ENCODE measurements at places on chromosomes 2 and 18.

GRCh38 chr2:172062402-172063004 is 22.8 kb upstream of the DLX1 start:
- no peak for DNase-seq

DNA sequence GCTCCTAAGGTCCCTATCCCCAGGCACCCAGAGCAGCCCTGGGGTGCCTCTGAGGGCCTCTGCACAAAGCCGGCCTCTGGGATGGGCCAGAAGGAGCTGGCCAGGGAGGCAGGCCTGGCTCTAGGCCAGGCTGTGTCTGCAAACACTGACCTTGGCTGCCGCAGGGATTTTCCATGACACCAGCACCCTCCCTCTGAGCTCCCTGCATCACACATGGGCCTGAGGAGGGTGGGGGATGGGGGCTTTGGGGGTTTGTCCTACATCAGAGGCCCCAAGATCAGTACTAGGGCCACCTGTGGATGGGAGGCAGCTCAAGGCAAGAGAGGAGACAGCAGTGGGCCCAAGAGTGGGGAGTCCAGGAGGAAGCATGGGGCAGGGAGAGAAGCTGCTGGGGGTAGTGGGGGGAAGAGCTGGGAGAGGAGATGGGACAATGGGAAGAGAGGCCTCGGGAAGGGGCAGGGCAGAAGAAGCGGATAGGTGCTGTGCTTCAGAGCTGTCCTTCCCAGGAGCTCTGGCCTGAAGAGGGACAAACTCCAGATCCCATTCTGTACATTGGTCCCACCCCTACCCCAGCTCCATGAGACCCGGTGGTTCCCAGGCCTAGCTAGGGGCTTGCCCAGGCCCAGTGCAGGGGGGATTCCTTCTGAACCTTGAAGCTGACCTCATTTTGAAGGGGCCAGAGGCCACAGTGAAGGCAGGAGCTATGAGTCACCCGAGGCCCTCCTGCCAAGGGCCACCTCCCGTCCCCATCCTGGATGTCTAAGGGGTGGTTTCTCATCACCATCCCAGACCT is 28.0 kb downstream of the KCNK3 start:
- DNase-seq = no peak

GRCh38 chr2:74278176-74278575 is 65.0 kb downstream of the SLC4A5 start:
- DNase-seq = no peak

GRCh38 chr2:90221300-90221651 is 1529.8 kb downstream of the RPIA start:
- no peak for DNase-seq

GRCh38 chr2:68779595-68779994 is 45.0 kb downstream of the ARHGAP25 start:
- DNase-seq = no peak

DNA sequence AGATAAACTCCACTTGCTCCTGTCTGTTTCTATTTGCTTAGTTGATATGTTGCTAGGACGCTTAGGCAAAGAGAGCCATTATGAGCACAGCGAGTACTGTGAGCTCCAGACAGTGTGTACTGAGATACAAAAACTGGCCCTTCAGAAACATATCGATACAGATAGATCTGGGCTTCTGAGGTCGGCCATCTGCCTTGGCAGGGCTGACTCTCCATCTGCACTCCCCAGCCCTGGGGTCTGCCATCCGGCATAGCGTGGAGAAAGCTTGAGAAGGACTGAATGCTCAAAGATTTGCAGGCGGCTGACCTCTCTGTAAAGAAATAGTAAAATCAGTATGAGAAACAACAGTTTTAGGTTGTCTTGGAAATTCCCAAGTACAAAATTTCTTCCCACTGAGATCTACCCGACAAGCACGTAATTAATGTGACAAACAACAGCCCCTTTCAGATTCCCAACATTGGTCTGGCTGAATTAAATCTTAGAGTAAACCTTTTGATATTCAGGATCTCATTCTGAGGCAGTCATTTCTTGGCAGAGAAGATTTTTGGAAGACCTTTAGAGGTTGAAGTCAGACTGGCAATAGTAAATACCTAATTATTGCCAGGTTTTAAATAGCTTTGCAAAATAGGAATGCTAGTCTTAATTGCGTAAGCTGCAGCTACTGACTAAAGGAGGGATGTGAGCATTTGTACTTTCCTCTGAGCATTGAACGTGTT is 127.4 kb downstream of the CHST9 start:
- no peak for DNase-seq

- DNase-seq = no peak
Observed at GRCh38 chr2:62147610-62148301, 48.2 kb upstream of the B3GNT2 start.

DNA sequence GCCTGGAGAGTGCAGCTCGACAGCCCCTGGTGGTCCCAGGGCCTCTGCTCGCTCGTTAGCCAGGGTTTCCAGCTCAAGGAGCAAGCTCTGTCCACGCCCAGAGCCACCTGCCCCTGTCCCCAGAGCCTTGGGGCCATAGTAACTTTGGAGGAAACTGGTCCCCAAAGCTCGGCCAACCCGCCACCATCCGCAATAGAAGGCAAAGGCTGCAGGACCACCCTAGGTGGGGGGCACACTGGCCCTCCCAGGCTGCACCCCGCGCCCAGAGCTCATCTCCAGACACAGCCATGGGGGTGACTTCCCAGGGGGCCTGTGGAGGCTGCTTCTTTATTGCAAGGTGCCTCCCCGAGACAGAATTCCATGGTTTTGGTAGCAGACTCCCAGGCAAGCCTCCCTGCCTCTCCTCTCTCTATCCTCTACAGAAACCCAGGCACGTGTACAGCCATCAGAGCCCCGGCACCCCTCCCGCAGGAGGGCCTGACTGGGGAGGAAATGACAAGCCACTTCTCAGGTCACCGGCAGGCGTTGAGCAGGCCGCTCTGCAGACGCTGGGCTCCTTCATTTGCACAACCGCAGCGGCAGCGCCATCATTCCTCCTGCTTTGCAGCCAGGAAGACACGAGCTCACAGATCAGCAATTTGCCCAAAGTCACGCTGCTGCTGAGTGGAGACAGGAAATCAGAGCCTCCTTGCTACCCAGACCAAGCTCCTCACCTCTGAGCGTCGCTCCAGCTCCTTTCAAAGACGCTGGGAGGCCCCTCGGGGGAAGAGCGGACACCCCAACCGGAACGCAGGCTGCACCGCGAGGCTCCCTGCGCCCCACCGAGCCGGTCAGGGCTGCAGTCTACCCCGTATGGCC is 80.2 kb downstream of the NDUFA10 start:
- no peak for DNase-seq

- DNase-seq = no peak
Observed at GRCh38 chr2:146981921-146982320, 862.9 kb upstream of the ACVR2A start.

DNA sequence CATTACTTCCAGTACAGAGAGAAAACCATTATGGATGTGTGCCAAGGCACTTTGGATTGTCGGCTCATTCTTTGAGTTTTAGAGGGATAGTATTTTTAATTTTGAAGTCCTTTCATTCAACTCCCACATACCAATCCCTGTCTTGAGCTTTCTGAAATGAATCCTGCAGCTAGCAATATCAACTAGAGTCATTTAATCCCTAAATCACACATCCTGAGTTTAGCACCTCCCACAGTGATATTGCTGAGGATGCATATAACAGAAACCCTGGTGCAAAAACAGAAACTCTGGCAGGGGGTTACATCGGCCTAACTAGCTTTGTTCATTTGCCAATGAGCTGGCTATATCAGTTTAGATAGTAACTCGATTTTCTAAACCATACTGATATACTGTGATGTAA is 427.3 kb downstream of the LRP1B start:
- DNase-seq = peak; percentile 15

DNA sequence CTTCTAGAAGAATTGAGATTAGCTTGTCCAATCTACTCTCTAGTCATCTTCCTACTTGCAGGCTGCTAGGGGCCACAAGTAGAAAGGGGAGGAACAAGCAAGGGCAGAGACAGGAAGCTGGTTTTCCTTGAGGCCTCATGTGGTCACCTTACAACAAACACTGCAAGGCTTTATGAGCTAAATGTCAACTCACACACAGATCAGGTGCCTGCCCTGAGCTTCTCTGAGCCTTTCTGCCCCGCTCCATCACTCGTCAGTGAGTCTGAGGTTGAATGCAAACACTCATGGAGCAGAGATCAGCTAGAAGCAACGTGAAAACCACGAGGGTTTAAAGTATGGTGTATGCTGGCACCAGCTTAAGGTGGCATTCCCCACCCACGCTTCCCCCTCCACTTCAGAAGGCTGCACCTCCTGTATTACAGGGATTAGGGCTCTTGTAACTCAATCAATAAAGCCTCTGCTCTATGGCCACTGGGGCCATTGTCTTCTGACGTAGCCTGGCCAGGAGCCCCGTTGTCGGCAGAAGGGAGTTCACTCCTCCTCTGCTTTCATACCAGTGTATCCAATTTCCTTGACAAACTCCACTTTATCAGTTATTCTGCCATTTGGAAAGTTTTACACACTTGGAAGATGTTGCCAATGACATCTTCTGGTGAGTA is 5.4 kb upstream of the CRYGC start:
- no peak for DNase-seq

DNA sequence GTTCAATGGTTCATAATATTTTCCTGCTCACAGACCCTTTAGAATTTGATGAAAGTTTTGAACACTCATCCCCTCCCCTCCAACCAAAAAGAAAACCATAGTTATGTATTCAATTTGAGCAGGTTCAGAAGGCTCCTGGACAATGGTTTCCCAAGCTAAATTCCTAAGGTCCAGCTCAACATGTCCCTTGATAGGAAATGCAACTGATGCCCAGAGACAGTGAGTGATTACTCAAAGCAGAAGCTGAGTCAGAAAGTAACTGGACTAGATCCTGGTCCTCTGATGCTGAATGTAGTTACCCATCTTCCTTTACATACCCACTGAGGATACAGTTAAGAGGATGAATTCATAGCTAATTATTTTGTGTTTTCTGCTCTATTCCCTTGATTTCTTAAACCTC is 218.9 kb upstream of the NCKAP5 start:
- DNase-seq = no peak

- no peak for DNase-seq
Observed at GRCh38 chr2:211204456-211204855, 648.1 kb downstream of the CPS1 start.

- no peak for DNase-seq
Observed at GRCh38 chr2:206814498-206814897, 49.1 kb downstream of the FASTKD2 start.

GRCh38 chr2:197293252-197294007 is 17.1 kb downstream of the ANKRD44 start:
- no peak for DNase-seq

- no peak for DNase-seq
Observed at GRCh38 chr2:43203373-43203772, 23.0 kb downstream of the ZFP36L2 start.

- DNase-seq = no peak
Observed at GRCh38 chr2:171595896-171596295, 73.6 kb downstream of the CYBRD1 start.

GRCh38 chr18:73235491-73235890 is 367.7 kb upstream of the NETO1 start:
- DNase-seq = no peak

GRCh38 chr2:132797556-132797955 is 127.6 kb upstream of the LYPD1 start:
- DNase-seq = no peak

- no peak for DNase-seq
Observed at GRCh38 chr2:240932001-240932723, 26.0 kb downstream of the CROCC2 start.

DNA sequence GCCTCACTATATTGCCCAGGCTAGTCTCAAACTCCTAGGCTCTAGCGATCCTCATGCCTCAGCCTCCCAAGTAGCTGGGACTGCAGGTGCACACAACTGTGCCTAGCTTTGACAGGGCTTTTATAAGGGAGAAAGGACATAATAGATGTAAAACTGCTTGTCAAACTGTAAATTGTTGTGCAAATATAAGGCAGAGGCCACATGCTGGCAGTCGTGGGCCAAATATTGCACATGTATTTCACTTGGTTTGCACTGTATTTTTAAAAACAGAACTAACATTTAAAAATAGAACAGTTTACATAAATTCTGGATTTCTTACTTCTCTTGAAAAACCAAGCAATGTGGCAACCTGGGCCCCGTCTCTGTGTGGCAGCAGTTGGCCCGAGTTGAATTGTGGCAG is 31.2 kb upstream of the MYO3B start:
- DNase-seq = no peak

GRCh38 chr2:202327858-202328257 is 48.3 kb upstream of the BMPR2 start:
- DNase-seq = no peak

DNA sequence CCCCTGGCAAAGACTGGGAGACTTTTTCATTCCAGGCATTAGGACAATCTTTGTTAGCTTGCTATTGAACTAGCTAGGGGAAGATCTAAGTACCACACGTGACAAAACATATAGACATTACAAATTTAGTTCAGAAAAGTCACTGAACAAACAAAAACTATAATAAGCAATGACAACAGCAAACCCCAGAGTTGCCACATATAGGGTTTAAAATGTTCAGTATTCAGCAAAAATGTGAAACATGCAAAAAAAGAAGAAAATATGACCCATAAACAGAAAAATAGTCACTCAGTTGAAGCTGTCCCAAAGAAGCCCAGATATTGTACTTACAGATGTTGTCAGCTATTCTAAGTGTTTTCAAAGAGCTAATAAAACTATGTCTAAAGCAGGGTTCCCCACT is 431.1 kb upstream of the CDH2 start:
- no peak for DNase-seq

GRCh38 chr2:174776675-174777074 is 12.4 kb upstream of the CHRNA1 start:
- no peak for DNase-seq

DNA sequence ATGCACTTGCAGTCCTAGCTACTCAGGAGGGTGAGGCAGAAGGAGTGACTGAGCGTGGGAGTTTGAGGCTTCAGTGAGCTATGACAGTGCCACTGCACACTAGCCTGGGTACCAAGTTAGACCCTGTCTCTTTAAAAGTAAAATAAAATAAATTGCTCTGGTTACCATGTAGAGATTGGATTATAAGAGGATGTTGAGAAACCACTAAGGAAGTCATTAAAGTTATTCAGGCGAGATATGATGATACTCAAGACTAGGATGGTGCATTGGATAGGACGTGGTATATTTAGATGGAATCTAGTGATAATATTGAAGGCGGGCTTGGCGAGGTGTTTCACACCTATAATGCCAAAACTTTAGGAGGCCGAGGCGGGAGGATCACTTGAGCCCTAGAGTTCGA is 50.6 kb downstream of the BMPR2 start:
- DNase-seq = no peak

GRCh38 chr2:25098056-25098455 is 56.2 kb downstream of the EFR3B start:
- DNase-seq = no peak

Measured in NCI-H2171 treated with DMSO at 0.1 percent for 48 hours (cell line).